ENCODE measurements at places on chromosomes 4 and X. TPM values are rescaled to one million over a fixed set of nuclear protein-coding genes. Genes with fewer than 3 reads are reported as not detected.

Gene MMGT1
- total RNA-seq: 16.8 TPM

Gene AMMECR1
- 7.6 TPM for total RNA-seq

Gene MXRA5
- not detected for total RNA-seq

Gene EDNRA
- total RNA-seq: 0.30 TPM

Gene PPAT
- 22.5 TPM for total RNA-seq

Gene CD38
- total RNA-seq: 7.6 TPM

Gene RAB9B
- total RNA-seq: 0.03 TPM

Gene TENM3
- 1.4 TPM for total RNA-seq

Measured in A549 treated with RU486 at 1 μM for 4 hours (cell line).